Hematopoietic multipotent progenitor cell treated with erythropoietin and hydrocortisone succinate and interleukin-3 and kit ligand, for 6 days (in vitro differentiated cells): ENCODE measurements at places on chromosomes 6 and 20.

- DNase-seq: peak; percentile 67
Observed at GRCh38 chr6:35294308-35294945, 3.2 kb upstream of the DEF6 start.

- DNase-seq: no peak
Observed at GRCh38 chr20:35559042-35559693, 17.3 kb downstream of the ERGIC3 start.

GRCh38 chr20:32523613-32524213 lies 61.4 kb downstream of the NOL4L start:
- no peak for DNase-seq

DNA sequence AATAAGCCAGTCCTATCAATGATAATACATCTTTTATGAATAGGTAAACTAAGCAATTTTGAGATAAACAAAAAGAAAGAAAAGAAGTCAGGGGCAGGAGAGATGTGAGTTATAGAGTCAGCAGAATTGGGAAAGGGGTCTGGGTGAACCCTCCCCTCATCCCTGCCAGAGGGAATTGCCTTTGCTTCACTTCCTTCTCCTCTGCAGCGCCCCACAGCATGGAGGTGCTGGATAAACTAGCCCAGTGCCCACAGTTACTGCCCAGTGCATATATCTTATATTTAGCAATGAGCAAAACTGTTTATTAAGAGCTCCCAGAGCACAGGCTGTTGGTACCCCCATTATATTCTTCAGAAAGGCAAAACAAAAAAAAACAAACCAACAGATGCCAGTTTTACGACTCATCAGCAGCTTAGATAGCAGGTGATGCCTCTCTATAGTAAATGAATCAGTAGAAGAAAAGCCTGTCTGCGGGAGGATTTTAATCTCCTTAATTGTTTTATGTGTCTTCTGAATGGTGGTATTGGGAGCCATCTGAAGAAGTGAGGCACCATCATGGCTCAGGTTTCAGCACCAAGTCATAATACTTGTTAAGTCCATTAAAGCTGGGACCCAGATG lies 419.2 kb downstream of the EPM2A start:
- no peak for DNase-seq

DNA sequence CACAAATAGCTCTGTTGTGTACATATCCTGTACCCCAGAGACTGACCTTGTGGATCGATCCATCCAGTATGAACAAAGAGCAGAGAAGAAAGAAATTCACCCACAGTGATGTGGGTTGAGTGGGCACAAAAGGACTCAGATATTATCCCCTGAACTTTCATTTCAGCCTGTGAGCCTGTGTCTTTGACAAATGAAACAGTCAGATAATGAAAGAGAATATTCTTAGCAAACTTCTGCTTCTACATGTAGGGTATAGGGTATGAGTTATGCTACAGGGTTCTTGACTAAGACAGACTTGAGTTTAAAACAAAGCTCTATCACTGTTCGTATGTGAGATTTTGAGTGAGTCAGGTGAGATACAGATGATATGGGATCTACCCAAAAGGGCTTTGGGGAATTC lies 359.7 kb downstream of the MAFB start:
- DNase-seq: no peak

DNA sequence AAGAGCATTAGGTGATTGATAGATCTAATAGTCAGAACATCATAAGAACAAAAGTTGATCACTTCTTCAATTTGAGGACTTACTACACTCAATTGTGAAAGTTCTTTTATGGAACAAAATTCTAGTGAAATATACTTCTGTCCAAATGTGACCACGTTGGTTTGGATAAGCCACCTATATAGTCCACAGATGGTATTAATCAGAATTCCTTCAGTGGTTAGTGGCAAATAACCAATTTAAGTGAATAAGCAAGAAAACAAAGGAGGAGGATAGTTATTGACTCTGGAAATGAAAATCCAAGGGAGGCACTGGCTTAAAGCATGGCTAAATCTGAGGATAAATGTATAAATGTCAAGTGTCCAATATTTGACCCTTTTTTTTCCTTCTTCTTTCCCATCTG lies 268.5 kb upstream of the MARCKS start:
- DNase-seq: no peak

GRCh38 chr6:1130709-1131108 lies 181.2 kb upstream of the FOXQ1 start:
- no peak for DNase-seq

DNA sequence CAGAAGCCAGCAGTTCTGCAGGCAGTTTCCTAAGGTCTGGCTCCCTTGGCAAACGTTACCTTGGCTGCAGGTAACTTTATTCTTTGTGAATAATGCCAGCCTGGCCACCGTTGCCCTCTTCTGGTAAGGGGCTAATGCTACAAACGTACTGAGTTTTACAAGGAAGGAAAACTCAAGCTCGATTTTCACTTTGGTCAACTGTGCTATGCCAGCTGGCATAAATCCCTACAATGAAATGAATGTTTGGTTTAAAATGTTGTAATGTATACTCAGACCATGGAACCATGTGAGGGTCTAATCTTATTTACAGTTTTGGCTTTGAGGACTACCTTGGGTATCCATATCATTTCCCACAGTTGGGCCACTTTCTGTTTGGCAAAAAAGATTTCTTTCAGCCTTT lies 101.4 kb downstream of the SLX4IP start:
- peak; percentile 67 for DNase-seq

DNA sequence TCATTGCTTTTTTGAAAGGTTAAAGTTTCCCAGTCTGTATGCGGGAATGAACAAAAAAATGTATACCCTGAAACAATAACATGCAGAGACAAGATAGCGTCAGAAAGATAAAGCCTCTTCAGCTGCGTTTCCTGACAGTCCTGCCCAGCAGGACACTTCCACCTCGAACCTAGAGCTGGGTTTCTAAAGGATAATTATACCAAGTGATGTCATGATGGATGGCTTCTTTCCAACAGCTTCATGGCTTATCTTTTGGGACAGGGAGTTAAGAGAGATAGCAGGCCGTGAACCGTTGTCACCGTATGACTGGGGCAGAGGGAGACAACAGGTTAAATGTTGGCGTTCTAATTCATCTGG lies 267.6 kb upstream of the SGK1 start:
- peak; percentile 22 for DNase-seq

- no peak for DNase-seq
Observed at GRCh38 chr6:36605560-36606391, 11.6 kb downstream of the SRSF3 start.

- no peak for DNase-seq
Observed at GRCh38 chr20:15289337-15289736, 951.9 kb upstream of the FLRT3 start.

- no peak for DNase-seq
Observed at GRCh38 chr6:20266851-20267608, 54.8 kb upstream of the MBOAT1 start.

GRCh38 chr6:130115036-130115435 lies 96.7 kb downstream of the L3MBTL3 start:
- DNase-seq: no peak

DNA sequence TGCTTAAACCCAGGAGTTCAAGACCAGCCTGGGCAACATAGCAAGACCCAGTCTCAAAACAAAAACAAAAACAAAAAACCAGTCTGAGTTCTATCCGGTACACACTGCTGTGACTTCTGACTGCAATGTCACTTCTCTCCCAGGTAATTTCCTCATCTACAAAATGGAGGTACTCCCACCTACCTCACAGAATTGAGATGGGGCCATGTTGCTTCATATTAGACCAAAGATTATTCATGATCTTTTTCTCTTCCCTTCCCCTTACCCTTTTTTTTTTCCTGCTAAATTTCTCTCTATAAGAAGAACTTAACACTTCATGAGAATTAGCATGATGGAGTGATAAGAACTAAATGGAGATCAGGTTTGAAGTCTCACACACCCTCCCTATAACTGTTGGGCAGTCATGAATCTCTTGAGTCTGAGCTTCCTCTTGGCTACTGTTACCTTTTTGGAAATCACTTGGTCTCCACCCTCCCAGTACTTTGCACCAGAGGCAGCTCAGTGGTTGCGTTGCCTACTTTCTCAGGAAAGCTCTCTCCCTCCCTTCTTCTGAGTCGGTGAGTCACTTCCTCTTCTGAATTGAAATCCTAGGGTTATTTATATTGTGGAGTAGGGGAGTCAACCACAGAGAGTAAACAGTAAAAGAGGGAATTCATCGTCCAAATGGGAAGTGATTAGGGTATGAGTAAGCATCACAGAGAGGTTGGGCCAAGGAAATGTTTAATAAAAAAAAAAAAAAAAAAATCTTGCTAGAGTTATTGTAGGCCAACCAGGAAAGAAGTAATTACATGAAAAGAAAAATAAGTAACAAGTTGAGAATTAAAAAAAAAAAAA lies 59.9 kb upstream of the MAP7 start:
- DNase-seq: peak; percentile 40

- no peak for DNase-seq
Observed at GRCh38 chr6:161584051-161584450, 310.2 kb upstream of the AGPAT4 start.

DNA sequence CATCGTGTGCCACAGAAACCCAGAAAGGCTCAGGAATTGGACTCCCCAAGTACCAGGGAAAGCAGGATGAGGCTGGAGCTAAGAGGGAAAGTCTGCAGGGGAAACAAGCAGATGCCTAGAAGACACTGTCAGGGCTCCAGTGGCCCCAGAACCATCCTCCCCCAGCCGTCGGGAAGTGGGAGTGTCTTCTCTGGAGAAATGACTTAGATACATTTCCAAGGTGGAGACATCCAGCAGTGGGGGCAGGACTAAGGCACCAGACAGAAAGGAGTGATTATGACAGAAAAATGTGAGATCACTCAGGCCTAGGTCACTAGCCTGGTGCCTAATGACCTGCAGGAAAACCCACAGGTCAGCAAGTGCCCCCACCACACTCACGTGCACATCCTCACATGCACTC lies 36.0 kb upstream of the VSX1 start:
- DNase-seq: no peak

DNA sequence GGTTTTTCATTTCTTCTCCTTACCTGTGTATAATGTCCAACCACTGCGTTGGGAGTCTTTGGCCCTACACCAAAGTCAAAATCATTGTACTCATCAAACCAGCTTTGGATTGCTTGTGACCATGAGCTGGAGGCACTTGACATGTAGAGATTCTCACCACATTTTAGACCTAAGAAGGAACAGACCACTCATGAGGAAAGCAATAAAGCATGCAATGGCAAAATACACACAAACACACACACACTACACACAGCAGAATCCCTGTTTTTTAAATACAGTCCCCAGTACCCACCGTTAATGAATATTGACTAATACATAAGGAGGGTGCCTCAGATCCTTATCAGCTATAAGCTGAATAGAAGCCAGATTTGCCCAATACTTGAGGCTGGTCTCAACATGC lies 10.5 kb downstream of the CRISP3 start:
- no peak for DNase-seq

GRCh38 chr20:53070706-53071392 lies 98.7 kb downstream of the TSHZ2 start:
- no peak for DNase-seq

DNA sequence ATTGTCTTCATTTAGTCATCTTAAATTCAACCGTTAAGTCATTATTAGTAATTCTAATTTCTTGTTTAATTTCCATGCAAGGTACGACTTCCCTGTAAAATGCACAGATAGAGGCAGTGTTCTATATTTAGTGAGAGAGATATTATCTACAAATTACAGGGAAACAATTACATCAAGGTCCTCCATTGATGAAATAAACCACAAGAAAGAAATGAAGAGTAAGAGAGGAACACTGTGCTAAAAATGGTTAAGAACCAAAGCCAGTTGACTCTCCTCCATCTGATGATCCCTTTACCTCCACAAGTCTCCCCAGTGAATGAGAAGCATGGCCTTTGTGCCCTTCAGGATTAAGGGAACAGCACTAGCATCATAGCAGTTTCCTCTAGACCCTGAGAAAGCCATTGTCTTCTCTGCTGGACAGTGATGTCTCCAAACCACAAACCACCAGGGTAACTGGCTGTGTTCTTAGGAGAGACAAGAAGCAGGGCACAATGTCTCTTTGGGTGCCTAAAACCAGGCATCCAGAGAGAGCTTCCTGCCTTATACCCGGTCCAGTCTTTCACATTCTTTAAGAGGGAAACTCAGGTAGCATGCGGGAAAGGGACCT lies 38.1 kb downstream of the IRF4 start:
- DNase-seq: peak; percentile 23

GRCh38 chr20:37885593-37886503 lies 17.1 kb upstream of the VSTM2L start:
- DNase-seq: no peak

GRCh38 chr6:79717989-79718388 lies 86.9 kb downstream of the SH3BGRL2 start:
- DNase-seq: no peak

GRCh38 chr6:121800047-121800446 lies 364.6 kb downstream of the GJA1 start:
- DNase-seq: no peak
